Astrocyte (in vitro differentiated cells and primary cell): ENCODE measurements at places on chromosomes 13 and 19. TPM values are rescaled to one million over a fixed set of nuclear protein-coding genes. Genes with fewer than 3 reads are reported as not detected.

HIPK4 gene
- total RNA-seq: 0.12 TPM in 1 of 2 replicates, not detected in the other

CDC34 gene
- total RNA-seq: 190 and 192 TPM in 2 replicates

CALR3 gene
- total RNA-seq: not detected in 2 replicates

- H3K36me3 ChIP-seq: no peaks in the 10 kb centered on the region
- no peaks in the 10 kb centered on the region for H3K4me1 ChIP-seq
- H3K4me3 ChIP-seq: no peak overlapping the region
- no peak for DNase-seq
These were observed 1146.9 kb downstream of the OLFM4 start for GRCh38 chr13:54175466-54175865.

GRCh38 chr13:41700790-41701310 lies 243.5 kb downstream of the RGCC start:
- peaks cover 22% of the 10 kb centered on the region for H3K4me1 ChIP-seq
- no peaks in the 10 kb centered on the region for H3K36me3 ChIP-seq
- H3K27ac ChIP-seq: peak overlapping the region; percentile 4
- DNase-seq: peak; percentile 70
- H3K27me3 ChIP-seq: no peaks in the 10 kb centered on the region

- H3K27me3 ChIP-seq: no peaks in the 10 kb centered on the region
- H3K27ac ChIP-seq: no peak overlapping the region
- H3K36me3 ChIP-seq: peaks cover 45% of the 10 kb centered on the region
- H3K4me3 ChIP-seq: no peak overlapping the region
These were observed 4.2 kb upstream of the DAPK3 start for GRCh38 chr19:3975144-3975543.

DNA sequence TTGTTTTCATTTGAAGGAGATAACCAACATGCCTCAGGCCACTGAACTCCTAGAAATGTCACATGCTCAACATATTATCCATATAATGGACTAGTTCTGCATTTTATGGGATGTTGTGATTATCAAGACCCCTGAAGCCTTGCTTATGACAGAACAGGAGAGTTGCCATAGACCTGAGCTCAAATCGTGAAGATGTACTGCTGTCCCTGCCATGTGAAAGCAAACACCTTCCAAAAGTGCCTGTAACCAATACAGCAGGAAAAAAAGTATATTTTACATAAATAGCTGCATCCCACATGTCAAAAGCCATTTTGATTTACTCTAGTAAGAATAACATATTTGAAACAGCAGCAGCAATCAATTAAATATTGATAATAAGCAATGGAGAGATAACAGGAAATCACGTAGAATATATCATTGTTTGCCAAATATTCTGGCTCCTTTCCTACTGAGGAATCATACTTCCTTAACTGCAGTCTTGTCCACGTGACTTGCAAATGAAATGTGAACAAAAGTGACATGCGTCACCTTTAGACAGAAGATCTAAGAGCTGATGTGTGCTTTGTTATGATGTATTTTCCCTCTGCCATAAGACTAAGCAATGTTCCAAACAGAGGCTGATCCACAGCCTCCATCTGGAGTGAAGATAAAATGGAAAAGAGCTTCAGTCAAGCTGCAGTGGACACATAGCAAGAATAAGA lies 33.5 kb downstream of the SLC25A30 start:
- DNase-seq: no peak
- H3K27ac ChIP-seq: no peak overlapping the region
- no peaks in the 10 kb centered on the region for H3K36me3 ChIP-seq
- no peak overlapping the region for H3K4me3 ChIP-seq
- H3K27me3 ChIP-seq: no peaks in the 10 kb centered on the region
